ENCODE measurements at places on chromosomes 12 and 14.
A peak's percentile ranks its signal among the peaks of the same experiment; 100 is the strongest.

DNA sequence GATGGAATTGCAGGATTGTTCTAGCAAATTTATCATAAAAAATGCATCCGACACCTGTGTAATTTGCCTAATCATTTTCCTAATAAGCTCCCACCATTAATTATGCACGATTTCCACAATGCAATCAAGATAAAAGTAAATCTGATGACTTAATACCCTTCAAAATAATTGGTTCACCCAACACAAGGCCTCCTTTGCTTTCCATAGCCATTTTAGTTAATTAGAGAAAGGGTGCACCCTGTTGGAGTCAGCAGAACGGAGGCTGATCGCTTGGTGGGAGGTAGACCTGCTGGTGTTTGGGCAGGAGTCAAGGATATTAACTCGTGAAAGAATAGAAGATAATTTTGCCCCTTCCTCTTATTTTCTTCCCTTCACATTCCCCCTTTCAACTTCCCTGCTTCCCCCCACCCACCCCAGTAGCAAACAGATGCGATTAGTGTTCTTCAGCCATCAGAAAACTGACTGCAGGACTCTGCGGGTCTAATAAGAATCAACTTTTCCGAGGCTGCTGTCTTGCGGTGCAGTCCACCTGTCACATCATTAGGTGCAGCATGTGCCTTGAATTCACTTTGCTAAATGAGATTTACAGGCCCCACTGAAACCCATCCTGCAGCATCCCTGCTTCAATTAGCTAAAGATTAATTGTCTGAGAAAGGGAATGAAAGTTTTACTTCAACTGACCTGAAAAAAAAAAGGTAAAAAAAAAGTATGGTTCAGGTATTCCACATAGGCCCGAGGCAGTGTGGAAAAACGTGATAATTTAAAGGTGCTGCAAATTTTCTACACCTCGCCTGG is 553.7 kb upstream of the LMO3 start:
- no peak for DNase-seq

- DNase-seq = no peak
Observed at GRCh38 chr12:32864731-32865130, 31.8 kb downstream of the PKP2 start.

DNA sequence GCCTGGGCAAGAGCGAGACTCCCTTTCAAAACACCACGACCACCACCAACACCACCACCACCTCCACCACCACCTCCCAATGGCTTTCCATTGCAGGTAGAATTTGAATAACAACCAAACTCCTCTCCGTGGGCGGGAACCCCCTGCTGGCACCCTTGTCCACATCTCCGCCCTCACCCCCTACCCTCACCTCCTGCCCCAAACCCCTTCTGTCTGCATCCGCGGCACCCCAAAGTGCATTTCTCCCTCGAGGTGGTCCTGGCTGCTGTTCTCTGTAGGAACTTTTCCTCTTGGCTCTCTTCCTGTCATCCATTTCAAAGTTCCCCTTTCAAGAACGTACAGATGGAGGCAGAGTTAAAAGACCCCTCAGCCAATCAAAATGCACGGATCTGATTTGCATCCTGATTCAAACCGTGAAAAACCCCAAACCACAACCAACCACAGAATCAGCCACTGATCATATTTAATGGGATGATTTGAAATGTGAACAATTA is 3.8 kb downstream of the SDSL start:
- no peak for DNase-seq

DNA sequence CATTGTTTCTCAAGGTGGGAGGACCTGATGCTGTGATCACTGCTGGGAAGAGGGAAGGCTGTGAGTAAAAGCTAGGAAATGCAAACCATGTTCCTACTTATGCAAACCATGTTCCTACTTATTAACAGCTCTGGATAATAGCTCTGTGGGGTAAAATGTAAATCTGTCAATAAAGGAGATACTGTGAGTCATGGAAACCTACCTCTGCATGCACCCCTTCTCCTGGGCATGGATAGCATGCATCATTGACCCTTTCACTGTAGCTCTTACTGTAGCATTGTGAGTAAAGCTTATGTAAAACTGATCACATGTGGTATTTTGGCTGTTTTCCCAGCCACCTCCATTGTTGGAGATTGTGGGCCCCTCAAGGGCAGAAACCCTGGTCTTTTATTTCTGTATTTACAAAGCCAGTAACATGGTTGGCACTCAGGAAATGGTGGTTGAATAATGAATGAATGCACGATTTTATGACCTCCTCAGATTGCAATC is 253.7 kb downstream of the GRIN2B start:
- no peak for DNase-seq

- no peak for DNase-seq
Observed at GRCh38 chr14:21049271-21049673, 7.1 kb downstream of the RNASE7 start.

DNA sequence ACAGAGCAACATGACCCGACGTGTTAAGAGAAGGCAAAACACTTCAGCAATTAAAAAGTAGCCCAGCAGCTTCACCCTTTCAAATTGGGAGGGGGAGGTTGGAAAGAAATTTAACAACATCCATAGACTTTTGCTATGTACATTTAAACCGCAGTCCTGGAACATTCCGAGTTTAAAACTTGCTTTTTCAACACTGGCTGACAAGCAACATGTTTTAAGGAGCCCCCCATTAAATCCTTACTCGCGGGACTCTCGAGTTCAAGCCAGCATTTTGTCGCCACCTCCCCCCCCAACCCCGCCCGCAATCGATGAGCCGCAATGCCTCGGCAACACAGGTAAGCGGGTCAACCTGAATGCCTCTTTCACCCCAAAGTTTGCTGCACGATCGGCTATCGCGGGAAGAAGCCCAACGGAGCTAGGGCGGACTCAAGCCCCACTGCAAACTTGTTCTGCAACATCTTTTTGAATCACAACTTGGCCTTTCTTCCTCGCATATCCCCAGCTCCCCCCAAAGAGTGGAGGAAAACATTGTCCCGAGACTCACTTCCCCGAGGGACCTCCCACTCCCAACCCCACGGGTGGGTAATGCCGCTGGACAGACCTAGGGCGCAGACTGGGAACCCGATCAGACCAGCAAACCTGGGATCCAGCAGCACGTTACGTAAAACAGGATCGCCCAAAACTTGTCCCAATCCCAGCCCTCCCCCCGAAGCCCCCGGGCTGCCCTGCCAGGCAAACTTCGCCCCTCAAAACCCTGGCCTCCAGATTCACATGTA is 777 bp downstream of the ZFP36L1 start:
- DNase-seq = peak; percentile 23

Measured in inflammatory macrophage treated with lipopolysaccharide for 4 hours (primary cell).